ENCODE measurements at places on chromosomes 1 and 21. TPM values are rescaled to one million over a fixed set of nuclear protein-coding genes. Genes with fewer than 3 reads are reported as not detected.

ARHGEF19 gene
- total RNA-seq, result 3.3 TPM

ATP1A2 gene
- not detected for total RNA-seq

MSH4 gene
- not detected for total RNA-seq

WNT2B gene
- 0.30 TPM for total RNA-seq

TAL1 gene
- total RNA-seq, result not detected

GSTM1 gene
- total RNA-seq, result 18.4 TPM

EXO1 gene
- total RNA-seq, result 5.5 TPM

ITGB2 gene
- total RNA-seq, result 3.5 TPM

EBNA1BP2 gene
- 121 TPM for total RNA-seq

H6PD gene
- 16.1 TPM for total RNA-seq

MAN1C1 gene
- total RNA-seq, result 1.1 TPM

DIO1 gene
- total RNA-seq, result not detected

RNU1-3 gene
- under 0.01 TPM for total RNA-seq

LRRC53 gene
- not detected for total RNA-seq

SEMA6C gene
- 0.84 TPM for total RNA-seq

CD164L2 gene
- total RNA-seq, result 0.65 TPM

TMPRSS15 gene
- total RNA-seq, result not detected

SLFNL1 gene
- total RNA-seq, result not detected

GPR61 gene
- total RNA-seq, result not detected

Measured in hair follicular keratinocyte (primary cell).